ENCODE measurements at places on chromosomes 7 and 10.

DNA sequence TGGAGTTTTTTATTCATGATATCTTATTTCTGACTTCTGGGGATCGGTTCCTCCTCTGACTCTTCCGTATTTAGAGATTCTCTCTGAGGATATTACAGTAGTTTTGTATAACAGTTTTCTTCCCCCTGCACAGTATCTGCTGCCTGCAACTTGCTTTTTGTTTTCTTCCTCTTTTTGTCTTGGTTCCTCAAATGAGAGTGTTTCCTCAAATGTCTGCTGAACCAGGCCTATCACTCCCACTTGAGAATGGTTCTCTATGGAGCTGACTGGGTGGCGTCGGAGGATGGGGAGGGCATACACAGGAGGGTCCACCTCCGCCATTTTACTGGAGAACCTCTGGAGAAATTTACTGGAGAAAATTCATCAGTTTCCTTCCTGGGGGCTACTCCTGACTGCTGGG is 27.7 kb downstream of the ARHGAP22 start:
- no peak for DNase-seq

DNA sequence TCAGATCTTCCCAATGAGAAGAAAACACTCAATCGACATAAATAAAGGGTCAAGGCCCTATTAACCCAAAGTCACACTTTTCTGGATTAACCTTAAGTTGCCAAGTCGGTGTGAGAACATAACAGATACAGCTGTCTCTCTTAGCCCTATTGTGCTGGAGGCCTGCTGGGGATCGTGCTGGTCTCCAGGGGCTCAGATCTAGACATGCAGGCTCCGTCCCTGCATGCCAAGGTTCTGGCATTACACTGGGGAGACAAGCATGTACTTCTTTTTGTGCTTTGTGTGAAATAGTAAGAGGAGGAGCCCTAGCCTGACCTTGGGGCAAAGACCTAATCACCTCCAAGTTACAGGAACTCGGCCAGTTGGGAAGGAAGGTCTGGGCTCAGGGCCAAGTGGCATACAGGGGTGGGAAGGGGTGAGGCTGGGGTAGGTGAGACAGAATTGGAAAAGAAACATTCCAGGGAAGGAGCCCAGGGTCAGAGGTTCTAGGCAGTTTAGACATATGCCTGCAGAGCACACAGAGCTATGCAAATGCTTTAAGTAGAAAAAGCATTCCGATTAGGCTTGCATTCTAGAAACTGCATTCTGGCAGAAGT is 216.4 kb downstream of the HECW1 start:
- DNase-seq = no peak

DNA sequence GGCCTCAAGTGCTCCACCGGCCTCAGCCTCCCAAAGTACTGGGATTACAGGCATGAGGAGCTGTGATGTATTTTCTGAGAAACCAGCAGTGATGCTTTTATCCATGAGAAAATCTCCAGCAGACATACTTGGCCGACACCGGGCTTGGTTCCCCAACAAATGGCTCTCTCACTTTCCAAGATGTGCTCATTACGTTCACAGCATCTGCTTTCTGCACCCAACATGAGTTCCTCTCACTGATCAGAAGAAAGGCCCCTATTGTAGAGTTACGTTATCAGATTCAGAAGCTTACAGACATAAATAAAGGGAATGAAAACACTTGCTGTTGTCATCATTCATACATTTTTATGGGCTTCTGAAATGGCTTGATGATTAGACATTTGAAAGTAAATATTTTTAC is 95.0 kb downstream of the CALD1 start:
- DNase-seq = no peak

- DNase-seq = no peak
Observed at GRCh38 chr7:35492451-35493175, 202.3 kb downstream of the HERPUD2 start.

GRCh38 chr10:24858288-24859270 is 93.8 kb downstream of the PRTFDC1 start:
- DNase-seq = no peak

GRCh38 chr7:55124989-55125875 is 106.4 kb downstream of the EGFR start:
- DNase-seq = no peak

- no peak for DNase-seq
Observed at GRCh38 chr7:87435546-87435945, 39.9 kb downstream of the ABCB4 start.

- DNase-seq = no peak
Observed at GRCh38 chr10:129970465-129971364, 6.6 kb upstream of the EBF3 start.

DNA sequence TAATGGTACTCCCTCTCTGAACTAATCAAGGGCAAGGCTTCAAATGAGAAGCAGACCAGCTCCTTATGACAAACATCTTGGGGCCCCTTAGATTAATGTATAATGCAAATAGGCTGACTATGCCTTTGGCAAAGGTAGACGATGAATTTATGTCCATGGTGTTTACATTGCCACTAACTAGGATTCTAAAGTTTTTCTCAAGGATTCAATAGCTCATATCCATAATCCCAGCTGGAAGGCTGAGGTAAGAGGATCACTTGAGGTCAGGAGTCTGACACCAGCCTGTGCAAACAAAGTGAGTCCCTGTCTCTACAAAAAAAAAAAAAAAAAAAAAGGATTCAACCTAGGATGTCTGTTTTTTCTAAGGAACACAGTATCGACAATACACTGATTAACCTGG is 96.5 kb downstream of the ORC5 start:
- DNase-seq = no peak

- DNase-seq = peak; percentile 24
Observed at GRCh38 chr7:36280840-36281812, 108.5 kb upstream of the ANLN start.

- no peak for DNase-seq
Observed at GRCh38 chr7:77553123-77553522, 16.0 kb downstream of the PTPN12 start.

- peak; percentile 40 for DNase-seq
Observed at GRCh38 chr7:98870121-98870651, 372 bp upstream of the TMEM130 start.

GRCh38 chr7:102446387-102447156 is 13.2 kb downstream of the ORAI2 start:
- no peak for DNase-seq

GRCh38 chr7:46160861-46161260 is 239.8 kb upstream of the IGFBP3 start:
- no peak for DNase-seq

DNA sequence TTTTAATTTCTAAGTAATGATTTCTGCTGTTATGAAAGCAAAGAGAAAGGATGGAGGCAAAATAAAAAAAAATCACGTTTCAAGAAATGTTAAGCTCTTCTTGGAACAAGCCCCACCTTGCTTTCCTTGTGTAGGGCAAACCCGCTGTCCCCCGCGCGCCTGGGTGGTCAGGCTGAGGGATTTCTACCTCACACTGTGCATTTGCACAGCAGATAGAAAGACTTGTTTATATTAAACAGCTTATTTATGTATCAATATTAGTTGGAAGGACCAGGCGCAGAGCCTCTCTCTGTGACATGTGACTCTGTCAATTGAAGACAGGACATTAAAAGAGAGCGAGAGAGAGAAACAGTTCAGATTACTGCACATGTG is 2.4 kb downstream of the ADRB1 start:
- no peak for DNase-seq

DNA sequence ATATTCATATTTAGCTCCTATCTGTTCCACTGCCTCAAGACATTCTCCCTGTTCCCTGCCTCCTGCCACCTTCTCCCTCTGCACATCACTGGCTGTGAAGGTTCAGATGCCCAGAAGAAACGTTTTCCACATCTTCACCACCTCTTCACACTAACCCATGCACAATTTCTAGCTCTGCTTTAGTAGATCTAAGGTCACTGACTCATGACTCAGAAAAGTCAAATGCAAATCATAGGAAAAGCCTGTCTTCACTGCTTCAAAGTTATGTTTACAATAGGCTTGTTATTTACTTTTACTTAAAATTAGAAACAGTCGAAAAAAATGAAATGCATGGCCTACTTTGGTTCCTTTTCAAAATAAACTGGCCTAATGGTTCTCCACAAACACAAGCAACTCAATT is 2.5 kb downstream of the SCRN1 start:
- no peak for DNase-seq

GRCh38 chr10:4813496-4813895 is 12.5 kb upstream of the AKR1E2 start:
- DNase-seq = no peak

DNA sequence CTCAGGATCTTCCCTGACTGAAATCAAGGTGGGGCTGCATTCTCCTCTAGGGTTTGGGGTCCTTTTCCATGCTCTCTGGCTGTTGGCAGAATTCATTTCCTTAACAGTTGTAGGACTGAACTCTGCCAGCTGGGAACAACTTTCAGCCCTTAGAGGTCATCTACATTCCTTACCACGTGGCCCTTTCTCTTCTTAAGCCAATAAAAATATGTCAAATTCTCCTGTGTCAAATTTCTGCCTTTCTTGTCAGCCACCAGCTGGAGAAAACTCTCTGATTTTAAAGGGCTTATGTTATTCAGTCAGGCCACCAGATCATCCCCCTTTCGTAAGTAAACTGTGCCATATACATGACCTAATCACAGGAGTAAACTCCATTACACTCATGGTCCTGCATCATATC is 95.3 kb upstream of the IL6 start:
- DNase-seq = no peak

GRCh38 chr7:33287738-33288137 is 158.4 kb downstream of the BBS9 start:
- no peak for DNase-seq

DNA sequence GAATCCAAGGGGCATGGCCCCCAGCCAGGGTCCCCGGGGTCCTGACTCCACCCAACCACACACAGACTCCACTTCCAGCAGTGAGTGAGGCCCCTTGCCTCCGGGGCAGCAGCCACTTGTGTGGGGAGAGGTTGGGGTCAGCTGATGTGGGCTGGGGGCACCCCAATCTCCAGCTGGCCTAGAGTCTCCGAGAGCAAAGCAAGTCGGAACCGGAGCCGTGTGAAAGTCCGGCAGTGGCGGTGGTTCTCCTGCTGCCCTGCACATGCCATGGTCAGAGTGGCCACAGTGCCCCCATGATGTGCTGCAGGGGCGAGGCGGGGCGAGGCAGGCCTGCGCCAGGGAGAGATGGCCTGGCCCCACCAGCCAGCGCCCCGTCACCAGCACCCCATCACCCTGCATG is 74.6 kb downstream of the PDGFA start:
- DNase-seq = no peak

DNA sequence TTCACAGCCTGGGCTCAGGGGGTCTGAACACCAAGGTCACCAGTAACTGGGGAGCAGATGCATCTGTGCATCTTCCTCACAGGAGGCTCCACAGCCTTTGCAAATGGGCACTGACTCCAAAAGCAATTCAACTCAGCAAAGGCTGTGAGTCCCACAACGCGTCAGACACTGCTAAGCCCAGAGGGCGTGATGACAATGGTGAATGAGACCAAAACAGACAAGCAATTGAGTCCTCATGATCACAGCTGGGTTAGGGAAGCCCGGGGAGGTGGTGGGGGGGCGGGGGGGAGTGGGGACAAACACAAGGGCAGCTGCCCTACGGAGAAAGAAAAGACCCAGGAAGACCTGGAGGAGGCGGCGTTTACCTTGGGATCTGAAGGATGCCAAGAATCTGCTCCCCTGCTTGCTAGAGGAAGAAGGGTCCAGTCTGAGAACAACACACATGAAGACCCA is 61.6 kb upstream of the RNF32 start:
- DNase-seq = no peak

- peak; percentile 32 for DNase-seq
Observed at GRCh38 chr10:120503689-120504088, 46.7 kb downstream of the PLPP4 start.

- DNase-seq = no peak
Observed at GRCh38 chr10:132383751-132384196, 13.2 kb upstream of the PWWP2B start.

GRCh38 chr10:110285501-110285900 is 19.2 kb downstream of the SMNDC1 start:
- no peak for DNase-seq

GRCh38 chr10:6203331-6204062 is 765 bp downstream of the PFKFB3 start:
- DNase-seq = no peak

- no peak for DNase-seq
Observed at GRCh38 chr10:6759961-6760360, 179.9 kb upstream of the PRKCQ start.
